HuH-7 (cell line): ENCODE measurements at places on chromosomes 6 and 20.

DNA sequence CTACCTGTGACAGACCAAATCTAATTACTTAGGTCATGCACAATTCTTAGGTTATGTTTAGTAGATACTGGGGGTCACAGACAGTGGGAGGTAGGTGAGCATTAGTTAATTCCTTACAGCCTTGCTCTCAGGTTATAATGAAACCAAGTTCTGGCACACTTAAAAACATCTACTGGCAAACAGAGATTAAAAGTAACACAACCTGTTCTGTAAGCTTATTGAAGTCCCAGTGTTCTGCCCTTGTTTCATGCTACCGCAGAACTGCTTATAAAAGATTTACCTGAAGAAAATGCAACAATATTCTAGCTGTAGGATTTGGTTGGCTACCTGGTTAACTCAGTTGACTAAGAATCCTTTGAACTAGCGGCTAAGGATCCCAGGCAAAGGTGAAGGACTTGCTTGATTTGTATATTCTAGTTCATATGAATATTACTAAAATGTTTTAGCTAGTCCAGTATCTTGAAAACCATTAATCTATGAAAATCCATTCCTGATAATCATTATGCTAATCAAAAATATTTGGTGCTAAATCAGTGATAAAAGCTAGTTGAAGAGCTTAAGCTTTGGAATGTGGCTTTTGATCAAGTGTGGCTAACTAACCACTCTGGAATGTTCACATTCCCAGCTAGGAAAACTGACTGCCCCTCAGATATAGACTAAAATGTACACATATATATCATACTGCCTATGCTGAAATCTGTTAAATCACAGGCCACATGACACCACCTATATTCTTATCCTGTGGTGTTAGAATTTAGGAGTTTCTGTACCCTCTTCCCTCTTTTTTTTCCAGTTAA, 7.2 kb downstream of the PEX3 start:
- DNase-seq: no peak

DNA sequence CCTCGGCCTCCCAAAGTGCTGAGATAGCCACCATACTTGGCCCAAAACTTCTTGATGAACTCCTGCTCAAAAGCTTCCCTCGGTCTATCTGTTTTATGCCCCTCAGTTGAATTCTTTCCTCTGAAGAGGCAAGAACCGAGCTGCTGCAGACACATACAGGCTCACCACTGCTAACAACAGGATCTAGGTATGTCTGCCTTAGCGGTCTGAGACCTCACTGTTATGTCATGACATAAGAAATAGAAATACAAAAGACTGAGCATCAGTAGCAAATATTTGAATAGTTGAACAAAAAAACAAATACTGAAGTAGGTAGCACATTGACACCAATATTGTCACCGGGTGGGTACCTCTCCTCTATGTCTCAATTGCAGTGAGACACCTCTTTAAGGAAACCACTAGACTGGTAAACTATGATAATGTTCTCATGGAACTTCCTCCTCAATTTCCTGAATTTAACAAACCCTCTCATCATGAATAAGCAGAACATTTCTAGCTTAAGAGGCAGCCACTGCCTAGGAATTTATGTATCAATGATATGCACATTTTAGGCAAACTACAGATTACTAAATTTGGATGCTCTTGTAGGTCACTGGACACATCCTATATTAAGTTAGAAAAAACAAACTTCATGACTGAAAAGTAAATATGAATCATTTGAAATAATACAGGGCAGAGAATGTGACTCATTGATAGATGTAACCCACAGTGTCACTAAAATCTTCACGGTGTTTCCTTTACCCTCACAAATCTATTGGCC, 9.4 kb upstream of the STXBP5 start:
- no peak for DNase-seq

DNA sequence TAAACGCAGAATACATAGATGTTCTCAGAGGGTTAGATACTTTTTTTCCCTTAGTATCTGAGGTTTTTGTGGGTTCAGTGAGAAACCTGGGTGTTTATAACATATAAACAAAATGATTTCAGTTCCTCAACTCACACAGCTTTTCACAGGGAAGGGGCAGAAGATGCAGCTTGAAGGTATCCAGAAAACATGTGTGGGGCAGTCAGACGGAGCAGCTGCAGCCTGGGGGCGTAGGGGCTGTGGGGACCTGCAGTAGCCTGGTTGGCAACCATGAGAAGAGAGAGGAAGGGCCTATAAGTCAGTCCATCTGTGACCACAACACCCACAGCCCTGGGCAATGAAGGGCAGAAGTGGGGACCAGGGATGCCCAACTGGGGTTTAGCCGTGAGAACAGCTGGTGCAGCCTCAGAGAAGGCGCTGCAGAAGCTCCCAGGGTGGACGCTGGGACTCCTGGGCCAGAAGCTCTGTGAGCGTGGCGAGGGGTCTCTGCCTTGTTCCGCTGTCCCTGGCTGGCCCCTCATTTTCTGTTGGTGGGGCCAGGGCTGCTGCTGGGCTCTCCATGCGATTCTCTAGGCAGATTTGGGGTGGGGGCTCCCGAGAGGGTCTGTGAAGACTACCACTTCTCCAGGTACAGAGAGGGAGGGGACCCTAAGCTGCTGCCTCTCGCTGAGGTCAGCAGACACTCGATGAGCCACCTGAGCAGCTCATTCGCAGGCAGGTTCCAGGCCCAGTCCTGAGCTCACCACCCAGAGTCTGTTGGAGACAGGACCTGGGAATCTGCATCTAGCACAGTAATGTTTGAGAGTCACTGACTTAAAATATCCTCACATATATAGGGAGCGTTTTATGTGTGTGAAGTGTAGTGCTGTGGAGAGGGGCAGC, 181.2 kb downstream of the ZDHHC14 start:
- no peak for DNase-seq

GRCh38 chr20:4412216-4412615, 309.5 kb upstream of the PRND start:
- no peak for DNase-seq

GRCh38 chr6:2988426-2989331, 11.0 kb upstream of the NQO2 start:
- DNase-seq: peak; percentile 68

GRCh38 chr20:57693002-57693582, 16.7 kb downstream of the PMEPA1 start:
- no peak for DNase-seq

DNA sequence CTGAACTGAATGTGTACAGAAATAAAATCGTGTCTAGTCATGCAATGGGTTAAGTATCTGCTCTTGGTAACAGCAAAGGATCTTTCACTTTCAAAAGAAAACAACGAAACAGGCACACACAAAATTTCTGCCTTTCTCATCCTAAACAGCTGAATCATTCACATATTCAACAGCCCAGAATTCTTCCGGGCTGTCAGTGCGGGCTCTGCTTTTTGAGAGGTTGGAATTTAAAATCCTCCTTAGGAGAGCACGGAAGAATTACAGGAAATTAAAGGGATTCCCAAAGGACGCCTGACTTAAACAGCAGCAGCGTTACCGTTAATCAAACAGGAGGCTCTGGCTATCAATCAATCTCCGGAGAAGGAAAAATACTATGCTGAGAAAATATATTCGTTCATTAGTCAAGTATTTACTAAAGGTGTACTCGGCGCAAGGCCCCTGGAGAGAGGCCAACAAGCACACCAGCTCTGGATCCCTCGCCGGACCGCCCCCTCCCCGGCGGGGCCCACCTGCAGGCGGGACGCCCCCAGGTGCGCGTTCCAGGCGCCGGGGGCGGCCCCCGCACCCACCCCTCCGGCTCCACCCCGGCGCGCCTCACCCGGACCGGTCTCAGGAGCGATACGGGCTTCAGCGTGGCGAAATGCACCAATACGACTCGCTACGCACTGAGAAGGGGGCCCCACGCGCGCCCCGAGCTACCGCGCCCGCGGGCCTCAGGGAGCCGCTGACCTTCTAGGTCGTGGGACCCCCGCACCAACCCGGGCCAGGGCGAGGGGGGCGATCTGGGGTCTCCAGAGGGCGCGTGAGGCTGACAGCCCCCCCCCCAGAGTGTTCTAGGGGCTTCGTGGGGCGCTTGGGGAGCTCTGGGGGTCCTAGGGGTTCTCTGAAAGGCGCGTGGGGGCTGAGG, 1.0 kb downstream of the NAPB start:
- DNase-seq: peak; percentile 46

- no peak for DNase-seq
These were observed 1608.8 kb downstream of the GRIK2 start for GRCh38 chr6:103002282-103002681.

GRCh38 chr6:23890543-23891227, 235.3 kb upstream of the NRSN1 start:
- DNase-seq: no peak

GRCh38 chr6:31037682-31038081, 27.4 kb downstream of the MUC22 start:
- DNase-seq: no peak

- no peak for DNase-seq
These were observed 42.1 kb upstream of the MDFI start for GRCh38 chr6:41596096-41596685.

- DNase-seq: no peak
These were observed 63.3 kb downstream of the SLC16A10 start for GRCh38 chr6:111150577-111150976.

- DNase-seq: no peak
These were observed 338.9 kb downstream of the QKI start for GRCh38 chr6:163753430-163753829.
